ENCODE measurements at places on chromosomes 13 and 19.

DNA sequence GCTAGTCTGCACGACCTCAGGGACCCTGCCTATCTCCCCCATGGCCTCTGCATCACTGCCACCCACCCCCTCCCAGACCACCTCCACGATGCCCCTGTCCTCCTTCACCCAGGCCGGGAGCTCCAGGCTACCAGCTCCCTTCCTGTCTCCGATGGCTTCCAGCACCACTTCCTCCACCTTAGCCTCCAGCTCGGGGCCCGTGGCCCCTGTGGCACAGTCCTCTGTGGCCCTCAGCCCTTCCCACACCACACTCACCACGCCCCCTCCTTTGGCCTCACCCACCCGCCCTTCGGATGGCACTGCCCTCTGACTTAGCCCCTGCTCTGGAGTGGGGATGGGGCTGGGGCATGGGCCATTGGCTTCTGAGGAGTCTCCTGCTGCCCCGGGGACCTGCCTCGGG lies 7.2 kb downstream of the PALM3 start:
- DNase-seq = no peak

GRCh38 chr13:67273001-67273400 lies 42.9 kb upstream of the PCDH9 start:
- DNase-seq = no peak

- no peak for DNase-seq
Observed at GRCh38 chr19:10291554-10292205, 1.9 kb downstream of the ICAM5 start.

- no peak for DNase-seq
Observed at GRCh38 chr19:14160017-14160703, 23.8 kb upstream of the ASF1B start.

DNA sequence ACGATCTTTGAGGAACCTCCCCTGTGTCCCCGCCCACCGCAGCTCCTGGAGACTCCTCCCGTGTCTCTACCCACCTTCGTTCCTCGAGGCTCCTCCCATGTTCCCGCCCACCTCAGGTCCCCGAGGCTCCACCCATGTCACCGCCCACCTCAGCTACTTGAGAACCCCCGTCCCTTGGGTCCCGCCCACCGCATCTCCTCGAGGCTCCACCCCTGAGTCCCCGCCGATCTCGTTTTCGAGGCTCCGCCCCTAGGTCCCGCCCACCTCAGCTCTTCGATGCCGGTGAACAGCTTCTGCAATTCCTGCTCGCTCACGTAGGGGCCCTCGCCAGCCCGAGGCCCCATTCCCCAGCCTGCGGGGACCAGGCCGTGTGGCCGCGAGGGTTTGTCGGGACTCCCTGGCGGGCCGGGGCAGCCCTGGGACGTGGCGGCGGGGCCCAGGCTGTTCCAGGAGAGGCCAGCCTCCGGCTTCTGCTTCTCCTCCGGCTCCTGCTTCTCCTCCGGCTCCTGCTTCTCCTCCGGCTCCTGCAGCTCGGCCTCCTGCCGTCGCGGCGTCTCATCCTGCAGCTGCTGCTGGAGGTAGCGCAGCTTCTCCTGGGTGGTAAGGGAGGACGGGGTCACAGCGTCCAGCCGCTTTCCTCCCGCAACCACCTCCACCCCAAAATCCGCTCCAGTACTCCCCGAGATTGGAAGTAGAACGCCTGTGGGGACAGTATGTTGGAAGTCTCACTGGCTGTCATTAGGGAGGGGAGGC lies 16.7 kb downstream of the TSKS start:
- DNase-seq = peak; percentile 47

GRCh38 chr19:14400951-14401431 lies 18.1 kb downstream of the DDX39A start:
- DNase-seq = no peak

GRCh38 chr13:27806744-27807387 lies 14.6 kb downstream of the GSX1 start:
- DNase-seq = no peak

- no peak for DNase-seq
Observed at GRCh38 chr19:1854542-1855039, 6.3 kb upstream of the REXO1 start.

DNA sequence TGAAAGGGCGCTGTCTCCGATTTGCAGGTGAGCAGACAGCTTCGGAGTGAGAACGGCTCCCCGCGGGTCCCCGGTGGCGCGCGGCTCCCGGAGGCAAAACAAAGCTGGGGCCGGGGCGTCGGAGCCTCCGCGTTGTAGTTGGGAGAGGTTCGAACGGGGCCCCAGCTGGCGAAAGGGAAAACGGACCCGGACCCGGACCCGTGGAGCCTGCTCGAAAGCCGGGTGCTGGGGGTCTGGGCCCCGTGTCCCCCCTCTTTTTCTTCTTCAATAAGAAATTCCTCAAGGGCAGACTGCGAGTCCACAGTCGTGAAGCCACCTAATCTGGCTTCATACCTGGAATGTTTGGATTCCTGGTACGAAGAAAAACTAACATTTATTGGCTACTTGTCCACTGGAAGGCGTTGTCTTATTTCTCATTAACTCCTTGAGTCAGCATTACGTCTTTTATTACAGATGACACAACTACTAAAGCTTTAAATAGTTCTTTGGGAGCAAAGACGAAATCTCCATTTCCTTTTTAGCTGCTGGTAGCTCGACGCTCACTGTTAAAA lies 632 bp upstream of the MTIF3 start:
- DNase-seq = no peak

- no peak for DNase-seq
Observed at GRCh38 chr13:78777396-78777795, 118.4 kb upstream of the OBI1 start.

DNA sequence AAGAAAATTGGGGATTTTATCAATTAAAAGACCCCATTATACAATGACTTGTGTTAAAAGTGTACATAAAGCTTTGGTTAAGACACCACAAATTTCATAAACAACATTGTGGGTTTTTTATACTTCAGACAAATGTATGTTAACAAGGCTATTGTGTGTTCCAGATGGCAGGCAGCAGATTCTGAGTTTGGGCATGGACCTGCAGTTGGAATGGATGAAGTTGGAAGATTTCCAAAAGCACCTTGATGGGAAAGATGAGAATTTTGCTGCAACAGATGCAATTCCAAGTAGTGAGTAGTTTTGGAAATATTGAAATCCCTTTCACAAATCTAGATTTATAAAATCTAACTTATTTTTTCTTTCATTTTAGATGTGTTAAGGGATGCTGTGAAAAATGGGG lies 25.4 kb downstream of the MPHOSPH8 start:
- no peak for DNase-seq

- no peak for DNase-seq
Observed at GRCh38 chr19:27681972-27682371, 1531.0 kb downstream of the UQCRFS1 start.

DNA sequence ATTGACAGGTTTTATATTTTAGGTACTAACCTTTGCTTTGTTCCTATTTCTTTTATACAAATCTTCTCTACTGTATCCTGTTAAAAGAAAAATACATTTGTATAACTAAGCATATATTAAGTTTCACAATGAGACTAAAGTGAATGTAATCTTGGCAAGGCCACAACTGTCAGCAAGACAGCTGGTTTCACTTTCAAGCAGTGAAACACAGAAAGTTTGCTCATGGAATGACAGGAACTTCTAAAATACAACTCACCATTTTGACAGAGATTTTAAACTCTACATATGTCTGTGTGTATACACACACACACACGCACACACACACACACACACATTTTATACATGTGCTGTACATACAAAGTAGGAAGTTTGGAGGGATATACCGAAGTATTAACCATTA lies 53.3 kb downstream of the PARP4 start:
- no peak for DNase-seq

GRCh38 chr13:105974380-105974779 lies 561.1 kb downstream of the EFNB2 start:
- DNase-seq = no peak

DNA sequence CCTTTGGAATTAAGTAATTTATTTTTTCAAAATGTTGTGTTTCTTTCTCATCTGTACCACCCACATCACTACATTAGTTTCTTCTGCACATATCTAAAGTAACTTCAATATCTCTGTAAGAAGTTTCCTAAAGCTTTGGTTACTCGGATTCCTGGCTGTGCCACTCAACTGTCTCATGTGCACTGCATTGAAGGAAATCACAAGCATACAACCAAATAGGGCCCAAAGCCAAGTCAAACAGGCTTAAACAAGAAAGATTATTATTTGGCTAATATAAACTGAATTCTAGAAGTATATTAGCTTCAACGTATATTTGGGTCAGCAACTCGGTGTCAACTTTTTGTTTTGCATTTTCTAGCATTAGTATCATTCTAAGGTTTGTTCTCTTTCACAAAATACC lies 1647.6 kb upstream of the SPRY2 start:
- DNase-seq = no peak

GRCh38 chr13:94416454-94417080 lies 62.9 kb downstream of the DCT start:
- DNase-seq = no peak

All from stimulated activated CD4-positive, alpha-beta T cell treated with anti-CD3 and anti-CD28 coated beads, Interleukin-4, amount 100 ng/mL, for 48 hours (primary cell).